ENCODE measurements at places on chromosomes 5 and 9.

- no peak for DNase-seq
Measured at GRCh38 chr5:169511708-169512107, 71.9 kb upstream of the SPDL1 start.

GRCh38 chr5:27701931-27702903 lies 663.8 kb upstream of the CDH9 start:
- no peak for DNase-seq

DNA sequence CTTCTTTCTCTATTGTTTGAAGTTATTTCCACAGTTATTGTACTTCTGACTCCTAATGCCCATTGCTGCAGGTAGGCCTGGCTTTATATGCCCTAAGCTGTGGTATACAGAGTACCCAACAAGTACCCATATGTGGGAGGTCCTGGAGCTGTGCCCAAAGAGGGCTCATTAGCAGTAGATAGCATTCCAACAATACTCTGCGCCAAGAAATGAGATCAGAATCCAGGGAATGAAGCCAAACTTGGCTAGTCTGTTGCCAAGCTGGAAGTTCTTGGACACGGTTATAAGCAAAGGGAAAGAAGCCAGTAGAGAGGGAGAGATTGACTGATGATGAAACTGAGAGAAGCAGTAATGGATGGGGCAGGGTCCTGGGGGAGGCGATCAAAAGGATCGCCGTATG lies 29.7 kb upstream of the FAM169A start:
- no peak for DNase-seq

DNA sequence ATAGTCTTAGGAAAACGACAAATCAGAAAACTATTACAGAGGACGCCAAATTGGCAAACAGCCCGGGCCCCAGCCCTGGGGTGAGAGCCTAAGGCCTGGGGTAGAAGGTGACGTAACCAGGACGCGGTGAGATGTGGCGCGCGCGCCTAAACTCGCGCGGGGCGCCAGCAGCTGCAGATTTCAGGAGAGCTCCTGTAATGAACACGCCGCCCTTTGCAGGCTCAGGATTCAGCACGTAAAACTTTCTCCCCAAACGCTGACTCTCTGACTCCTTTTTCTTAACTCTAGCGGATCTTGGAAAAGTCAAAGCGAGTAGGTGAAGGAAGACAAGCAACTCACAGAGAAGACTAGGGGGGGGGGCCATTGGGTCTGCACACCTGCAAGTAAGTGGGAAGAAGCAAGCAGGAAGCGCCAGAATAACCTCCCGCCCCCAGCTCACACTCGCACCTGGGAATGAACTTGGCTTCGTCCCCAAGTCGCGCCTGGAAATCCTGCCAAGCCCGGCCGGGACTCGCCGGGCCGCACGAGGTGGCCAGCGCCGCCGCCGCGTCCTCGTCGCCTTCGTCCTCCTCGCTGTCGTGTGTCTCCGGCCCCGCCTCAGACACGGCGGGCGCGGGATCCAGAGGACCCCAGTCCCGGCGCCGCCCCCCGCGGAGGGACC lies 822 bp downstream of the RASEF start:
- no peak for DNase-seq

GRCh38 chr5:127471211-127471610 lies 46.2 kb upstream of the PRRC1 start:
- DNase-seq: no peak

DNA sequence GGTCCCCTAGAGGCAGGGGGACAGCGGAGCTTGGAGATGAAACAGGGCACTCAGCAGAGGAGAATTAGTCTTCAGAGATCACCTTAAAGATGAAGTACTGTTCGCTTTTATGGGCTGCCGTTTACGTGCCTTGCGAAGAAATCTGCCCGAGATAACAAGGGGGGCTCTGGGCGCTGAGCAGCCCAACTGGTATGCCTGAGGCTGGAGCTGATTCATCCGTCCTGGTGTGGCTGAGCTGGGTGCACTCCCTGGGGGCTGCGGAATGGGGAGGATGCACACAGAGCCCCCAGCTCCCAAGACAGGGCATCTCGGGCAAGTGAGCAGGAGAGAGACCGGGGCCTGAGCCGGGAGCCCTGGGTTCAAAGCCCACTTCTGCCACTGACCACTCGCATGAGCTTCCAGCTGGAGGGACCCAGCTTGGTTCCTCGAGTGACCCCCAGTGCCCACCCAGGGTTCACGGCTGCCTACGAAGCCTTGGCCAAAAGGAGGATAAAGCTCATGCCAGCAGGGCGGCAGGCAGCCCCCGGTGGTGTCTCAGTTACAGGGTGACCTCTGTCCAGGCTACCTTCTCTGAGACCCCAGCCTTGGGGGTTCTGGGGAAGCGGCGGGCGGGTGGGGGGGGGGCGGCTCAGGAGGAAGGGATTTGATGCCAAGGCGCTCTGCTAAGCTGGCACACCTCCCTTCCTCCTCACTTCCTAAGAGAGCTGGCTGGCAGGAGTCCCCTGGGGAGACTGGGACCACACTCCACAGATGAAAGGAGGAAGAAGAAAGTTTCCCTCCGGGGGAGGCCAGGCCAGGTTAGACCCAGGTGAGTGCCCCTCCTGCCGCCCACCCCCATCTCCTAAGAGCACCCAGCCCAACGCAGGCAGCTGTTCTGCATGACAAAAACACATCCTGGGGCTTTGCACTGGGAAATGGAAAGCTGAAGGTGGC lies 5.7 kb downstream of the FIBCD1 start:
- DNase-seq: no peak

DNA sequence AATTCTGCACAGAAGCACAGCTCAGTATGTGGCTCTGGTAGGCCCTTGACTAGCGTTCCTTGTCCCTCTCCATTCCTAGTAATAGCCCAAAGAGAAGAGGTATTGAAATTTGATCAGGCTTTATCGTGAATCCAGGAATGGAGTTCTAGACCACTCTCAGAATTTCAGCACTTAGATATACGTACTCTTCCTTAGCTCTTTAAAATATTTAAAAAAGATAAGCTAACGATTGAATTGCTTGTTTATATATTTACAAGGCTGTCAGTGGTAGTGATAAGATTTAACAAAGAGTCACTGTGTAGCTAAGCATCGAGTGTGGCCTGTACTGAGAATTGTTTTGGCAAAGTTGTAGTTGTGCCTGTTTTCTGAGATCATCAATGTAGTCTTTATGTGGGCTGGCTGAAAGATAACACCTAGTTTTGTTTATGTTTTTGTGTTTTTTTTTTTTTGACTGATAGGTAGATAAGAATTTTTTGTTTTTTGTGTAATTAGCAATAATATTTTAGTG lies 2.5 kb downstream of the KIAA1958 start:
- no peak for DNase-seq

DNA sequence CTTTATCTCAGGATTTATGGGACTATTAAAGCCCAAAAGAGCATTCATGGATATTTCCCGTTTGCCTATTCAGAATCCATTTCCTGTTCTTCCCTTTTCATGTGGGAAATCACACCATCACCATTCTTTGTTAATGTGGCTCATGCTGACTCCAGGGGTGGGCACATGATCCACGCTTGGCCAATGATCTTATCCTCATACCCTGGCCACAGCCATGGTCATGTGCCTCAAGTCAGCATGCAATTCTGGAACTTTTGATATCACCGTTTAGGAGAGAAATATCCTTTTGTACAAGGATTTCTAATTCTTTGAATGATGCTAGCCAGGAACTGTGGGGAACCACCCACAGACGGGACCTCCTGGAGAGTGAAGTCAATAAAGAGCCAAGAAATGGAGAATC lies 272.2 kb downstream of the PRELID2 start:
- no peak for DNase-seq

- no peak for DNase-seq
Measured at GRCh38 chr9:32419921-32420320, 35.5 kb downstream of the ACO1 start.

GRCh38 chr9:95096381-95096780 lies 221.1 kb downstream of the FANCC start:
- DNase-seq: no peak

GRCh38 chr5:180129291-180130190 lies 58.0 kb upstream of the RNF130 start:
- DNase-seq: no peak

- no peak for DNase-seq
Measured at GRCh38 chr5:76604838-76605237, 18.4 kb downstream of the F2RL2 start.

DNA sequence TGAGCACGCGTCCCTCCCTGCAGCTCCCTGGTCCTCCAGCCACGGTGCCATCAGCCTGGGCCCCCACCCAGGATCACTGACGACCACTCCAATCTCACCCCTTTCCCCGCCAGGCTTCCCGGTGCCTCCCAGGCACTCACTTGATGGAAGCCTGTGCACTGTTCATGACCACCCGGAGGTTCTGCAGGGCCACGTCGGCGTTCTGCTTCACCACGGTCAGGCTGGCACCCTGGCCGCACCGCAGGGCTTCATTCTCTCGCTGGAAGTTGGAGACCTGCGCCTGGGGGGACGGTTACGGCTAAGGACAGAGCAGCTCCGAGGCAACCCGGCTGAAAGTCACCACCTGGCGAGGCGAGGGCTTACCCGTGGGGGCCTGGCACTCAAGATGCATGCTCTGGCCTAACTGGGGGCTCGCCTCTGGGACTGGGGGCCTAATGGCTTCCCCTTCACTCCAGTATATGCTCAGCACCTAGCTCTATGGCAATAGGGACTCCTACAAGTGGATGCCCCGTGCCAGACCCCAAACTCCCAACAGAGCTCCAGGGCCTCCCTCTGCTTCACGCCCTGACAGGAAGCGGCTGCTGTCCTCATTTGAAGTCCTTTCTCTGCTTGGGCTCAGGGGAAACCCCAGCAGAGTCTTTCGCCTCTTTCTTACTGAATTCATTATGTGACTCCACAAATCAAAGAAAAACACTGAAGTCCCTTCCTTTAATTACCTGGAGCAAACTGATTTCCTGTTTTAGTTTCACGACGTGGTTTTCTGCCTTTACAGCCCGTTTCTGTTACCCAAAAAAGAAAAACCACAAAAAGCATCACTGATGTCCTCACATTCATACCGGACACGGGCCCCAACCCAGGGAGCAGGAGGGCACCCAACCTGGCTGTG lies 4.2 kb upstream of the SNAPC4 start:
- no peak for DNase-seq

DNA sequence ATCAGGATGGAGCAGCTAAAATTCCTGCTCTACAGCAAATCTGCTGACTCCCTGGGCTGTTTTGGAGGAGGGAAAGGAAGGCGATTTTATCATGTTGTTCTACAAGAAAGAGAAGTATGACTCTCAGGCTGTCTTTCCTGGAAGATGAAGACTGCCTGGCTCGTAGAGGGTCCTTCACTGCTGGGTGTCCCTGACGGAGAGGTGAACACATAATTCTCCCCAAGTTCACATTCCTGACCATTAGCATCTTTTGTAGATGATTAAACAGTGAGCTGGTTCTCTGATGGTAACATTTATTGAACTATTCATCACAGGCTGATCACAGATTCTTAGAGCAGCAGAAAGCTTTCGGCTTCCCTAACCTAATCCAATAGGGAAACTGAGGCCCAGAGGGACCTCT lies 212.4 kb upstream of the GLRA1 start:
- DNase-seq: no peak

DNA sequence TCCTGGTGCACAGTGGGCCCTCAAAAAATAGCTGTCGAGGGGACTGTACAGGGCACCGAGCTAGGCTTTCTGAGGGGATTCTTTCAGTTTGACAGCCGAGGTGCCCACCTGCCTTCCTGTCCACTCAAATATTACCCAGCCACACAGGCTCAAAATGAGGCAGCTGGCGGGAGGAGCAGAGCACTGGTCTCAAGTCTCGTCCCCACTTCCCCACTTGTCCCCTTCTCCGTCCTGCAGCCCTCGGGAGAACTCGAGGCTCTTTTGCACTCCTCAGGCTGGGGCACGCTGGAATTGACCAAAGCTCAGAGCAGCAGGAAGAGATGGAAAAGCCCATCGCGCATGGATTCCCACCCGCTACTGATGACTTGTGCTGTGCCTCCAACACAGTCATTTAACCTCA lies 185.2 kb downstream of the HSPA4 start:
- no peak for DNase-seq

GRCh38 chr5:135543485-135544304 lies 7.9 kb upstream of the NEUROG1 start:
- DNase-seq: no peak

DNA sequence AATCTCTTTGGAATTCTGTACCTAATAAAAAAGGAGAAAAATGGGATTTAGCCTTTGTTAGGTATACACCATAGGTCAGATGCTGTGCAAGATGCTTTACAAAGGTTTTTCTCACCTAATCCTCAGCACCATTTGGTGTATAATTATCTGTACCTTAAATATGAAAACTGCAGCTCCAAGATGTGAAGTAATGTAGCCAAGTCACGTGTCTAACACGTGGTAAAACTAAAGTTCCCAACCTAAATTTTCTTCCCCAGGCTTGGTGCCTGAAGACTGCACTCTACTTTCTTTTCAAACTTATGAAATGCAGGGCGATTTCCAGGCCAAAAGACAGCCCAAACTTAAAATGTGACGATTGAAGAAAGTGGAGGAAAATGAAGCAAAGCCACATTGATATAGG lies 125.8 kb downstream of the CDH6 start:
- no peak for DNase-seq

- no peak for DNase-seq
Measured at GRCh38 chr5:168249923-168250322, 41.5 kb upstream of the WWC1 start.

GRCh38 chr9:132412089-132412488 lies 2.1 kb downstream of the CFAP77 start:
- no peak for DNase-seq

DNA sequence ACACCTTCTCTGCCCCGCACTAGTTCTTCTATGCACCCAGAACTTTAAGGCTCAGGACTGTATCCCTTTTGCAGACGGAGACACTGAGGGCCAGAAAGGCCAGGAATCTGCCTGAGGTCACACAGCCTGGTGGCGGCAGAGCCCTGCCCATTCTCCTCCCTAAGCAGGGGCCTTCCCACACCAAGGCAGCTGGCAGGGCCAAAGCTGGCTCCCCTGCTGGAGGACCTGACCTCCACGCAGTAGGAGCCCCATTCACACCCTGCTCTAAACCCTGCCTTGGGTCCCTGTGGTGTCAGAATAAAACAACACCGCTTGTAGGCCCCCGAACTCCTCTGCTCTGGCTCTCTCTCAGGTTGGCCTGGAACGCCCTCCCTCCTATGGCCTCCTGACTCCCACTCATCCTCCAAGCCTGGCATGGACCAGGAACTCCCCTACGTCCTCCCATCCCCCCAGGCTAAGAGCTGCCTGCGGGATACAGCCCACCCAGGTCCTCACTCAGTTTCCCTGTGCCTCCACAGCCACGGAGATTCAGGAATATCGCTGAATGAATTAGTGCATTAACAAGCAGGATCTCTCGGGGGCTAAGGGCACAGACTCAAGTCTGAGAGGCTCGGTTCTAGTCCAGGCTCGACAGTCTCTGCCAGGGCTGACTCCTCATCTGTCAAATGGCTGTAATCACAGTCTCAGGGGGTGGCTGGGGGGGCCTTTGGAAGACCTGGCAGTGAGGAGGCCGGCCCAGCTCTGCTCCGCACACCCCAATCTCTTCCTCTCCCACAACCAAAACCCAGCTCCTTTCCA lies 2.8 kb downstream of the ST6GALNAC6 start:
- DNase-seq: no peak

DNA sequence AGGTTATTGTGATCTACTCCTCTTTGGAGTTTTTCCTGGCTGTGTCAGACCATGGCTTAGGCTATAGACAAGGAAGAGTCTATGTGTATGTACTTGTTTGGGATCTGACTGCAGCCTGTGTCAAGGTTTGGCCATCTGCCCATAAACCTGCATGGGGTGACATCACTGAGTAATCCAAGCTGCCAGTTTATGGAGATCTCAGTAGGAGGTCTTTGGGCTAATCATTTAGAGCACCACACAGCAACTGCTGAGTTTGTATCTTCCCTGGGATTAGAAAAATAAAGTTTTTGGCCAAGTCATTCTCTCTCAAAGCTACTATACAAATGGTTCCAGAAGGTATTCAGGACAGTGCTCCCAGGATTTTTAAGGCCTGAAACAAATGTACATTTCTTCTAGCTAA lies 65.5 kb upstream of the HSPB3 start:
- DNase-seq: no peak
